ENCODE measurements at places on chromosomes 11 and 22. TPM values are rescaled to one million over a fixed set of nuclear protein-coding genes. Genes with fewer than 3 reads are reported as not detected.
A peak's percentile ranks its signal among the peaks of the same experiment; 100 is the strongest.

DNA sequence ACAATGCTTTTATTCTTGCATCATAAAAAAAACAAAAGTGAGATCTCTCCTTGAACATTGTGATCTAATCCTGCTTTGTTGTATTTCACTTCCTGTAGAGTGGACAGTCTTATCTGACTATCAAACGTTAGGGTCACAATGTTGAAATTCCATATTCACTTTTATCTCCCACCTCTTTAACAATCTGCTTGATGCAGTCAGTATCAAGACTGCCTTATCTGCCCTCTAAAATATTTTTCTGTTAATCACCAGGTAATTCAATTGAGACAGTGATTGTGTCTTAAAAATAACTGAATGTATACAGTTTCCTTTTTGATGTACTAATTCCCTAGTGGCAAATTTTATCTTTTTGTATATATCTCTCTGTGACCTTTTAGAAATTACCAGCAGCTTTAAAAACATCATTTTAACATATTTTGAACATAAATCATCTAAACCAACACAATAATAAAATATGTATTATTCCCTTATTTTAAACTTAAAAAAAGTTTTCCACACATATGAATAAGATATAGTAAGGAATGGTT lies 143.1 kb upstream of the MPPED2 start:
- peak; percentile 11 for DNase-seq

GRCh38 chr11:65536412-65537295 lies 11.8 kb downstream of the SCYL1 start:
- DNase-seq = no peak

Gene PIK3C2A
- total RNA-seq = 24.9 TPM

Gene MRGPRX4
- not detected for total RNA-seq

Gene ZNF215
- total RNA-seq = 1.4 TPM

Gene CD3E
- total RNA-seq = not detected

GRCh38 chr11:11525283-11525682 lies 96.5 kb downstream of the GALNT18 start:
- no peak for DNase-seq

GRCh38 chr22:38300197-38300945 lies 16.9 kb downstream of the CSNK1E start:
- DNase-seq = no peak

Gene LMNTD2
- total RNA-seq = 1.3 TPM

Measured in LHCN-M2 (cell line).